ENCODE measurements at places on chromosomes 12 and 14.

DNA sequence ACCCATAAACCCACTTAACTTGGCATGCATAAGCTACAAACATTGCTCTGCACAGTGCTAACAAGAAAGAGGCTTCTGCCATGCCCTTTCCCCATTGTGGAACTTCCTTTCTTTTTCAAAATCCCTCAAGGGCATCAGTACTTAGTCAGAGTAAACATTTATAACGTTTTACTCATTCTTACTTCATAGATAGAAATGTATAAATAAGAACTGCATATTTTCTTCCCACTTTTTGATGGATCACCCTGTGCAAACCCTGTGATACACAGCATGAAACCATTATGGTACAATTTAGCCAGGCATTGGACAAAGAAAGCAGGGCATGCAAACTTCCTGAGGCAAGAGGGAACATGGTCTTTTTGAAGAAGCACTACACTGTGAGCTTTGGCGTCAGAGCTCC is 113.8 kb upstream of the FOXG1 start:
- DNase-seq: peak; percentile 64

- DNase-seq: no peak
These were observed 57.0 kb upstream of the KRR1 start for GRCh38 chr12:75568393-75568792.

DNA sequence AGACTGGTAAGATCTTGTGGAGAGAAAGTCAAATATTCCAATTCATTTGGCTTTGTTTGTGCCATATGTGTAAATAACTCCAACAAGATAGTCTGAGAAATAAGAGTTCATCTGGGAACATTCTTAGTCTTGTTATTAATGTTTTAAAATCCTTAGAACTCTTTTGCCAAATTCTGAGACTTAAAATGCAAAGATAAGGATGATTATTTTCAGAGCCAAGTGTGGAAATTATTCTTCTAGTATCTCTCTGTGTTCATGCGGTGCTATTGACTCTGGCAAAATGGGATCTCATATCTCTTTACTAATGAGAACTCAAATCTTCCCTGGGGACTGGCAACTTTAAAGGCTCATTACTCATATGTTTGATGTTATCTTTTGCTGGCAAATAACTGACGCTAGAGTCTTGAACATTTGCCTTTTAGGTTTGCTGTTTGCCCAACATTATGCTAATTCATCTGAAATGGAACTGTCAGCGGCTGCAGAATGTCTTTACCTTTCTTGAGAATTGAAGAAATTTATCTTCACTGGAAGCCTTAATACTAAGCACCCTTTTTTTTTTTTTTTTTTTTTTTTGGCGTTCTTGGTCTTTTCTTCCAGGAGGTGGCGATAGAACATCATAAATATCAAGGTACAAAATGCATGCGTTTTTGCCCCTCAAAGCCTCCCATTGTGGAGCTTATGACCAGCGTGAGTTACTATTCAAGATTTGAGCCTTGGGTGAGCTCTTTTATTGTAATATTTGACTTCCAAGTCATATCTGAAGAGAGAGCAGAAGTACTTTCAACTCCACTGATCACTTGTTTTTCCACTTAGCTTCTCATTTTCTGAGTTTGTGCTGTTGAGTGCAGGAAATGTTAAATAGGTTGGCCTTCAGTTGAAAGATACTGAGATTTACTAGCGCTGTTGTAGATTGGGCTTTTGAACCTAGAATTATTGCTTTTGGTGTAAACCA is 86.5 kb downstream of the CAND1 start:
- peak; percentile 59 for DNase-seq

DNA sequence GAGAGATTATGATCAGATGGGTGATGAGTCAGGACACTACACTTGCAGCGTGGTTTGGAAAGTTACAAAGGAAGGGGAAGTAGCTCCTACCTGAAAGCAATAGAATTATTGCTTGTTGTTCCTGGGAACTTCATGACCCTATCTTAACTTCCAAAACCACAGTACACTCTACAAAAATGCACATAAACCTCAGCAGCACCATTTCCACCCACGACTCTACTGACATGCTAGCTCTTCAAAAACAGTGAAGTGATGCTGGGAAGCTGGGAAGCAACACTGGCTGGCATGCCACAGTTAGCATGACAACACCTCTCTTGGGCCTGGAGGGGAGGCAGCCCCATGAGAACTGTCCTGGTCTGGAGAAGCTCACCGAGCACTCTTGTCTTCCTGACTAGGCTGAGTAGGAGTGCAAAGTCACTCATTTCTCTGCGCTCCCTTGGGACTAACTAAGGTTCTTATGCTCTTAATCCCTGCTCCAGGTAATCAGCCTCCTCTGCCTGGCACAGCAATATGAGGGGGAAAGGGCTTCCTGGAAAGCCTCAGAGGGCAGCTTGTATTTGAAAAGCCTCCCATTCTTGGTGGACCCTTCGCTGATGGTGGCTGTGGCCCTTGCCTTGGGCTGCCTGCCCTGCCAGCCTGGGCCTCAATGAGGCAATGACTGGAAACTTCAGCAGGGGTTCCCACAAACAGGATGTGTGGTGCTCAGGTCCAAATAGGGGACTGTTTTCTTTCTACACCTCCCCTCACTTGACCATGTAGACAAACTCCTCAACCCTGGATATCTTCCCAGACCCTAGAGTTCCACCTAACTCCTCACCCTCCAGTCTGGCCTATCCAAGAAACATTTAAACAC is 1.2 kb downstream of the KRT3 start:
- no peak for DNase-seq

GRCh38 chr12:19450362-19450761 is 11.1 kb downstream of the AEBP2 start:
- DNase-seq: no peak

DNA sequence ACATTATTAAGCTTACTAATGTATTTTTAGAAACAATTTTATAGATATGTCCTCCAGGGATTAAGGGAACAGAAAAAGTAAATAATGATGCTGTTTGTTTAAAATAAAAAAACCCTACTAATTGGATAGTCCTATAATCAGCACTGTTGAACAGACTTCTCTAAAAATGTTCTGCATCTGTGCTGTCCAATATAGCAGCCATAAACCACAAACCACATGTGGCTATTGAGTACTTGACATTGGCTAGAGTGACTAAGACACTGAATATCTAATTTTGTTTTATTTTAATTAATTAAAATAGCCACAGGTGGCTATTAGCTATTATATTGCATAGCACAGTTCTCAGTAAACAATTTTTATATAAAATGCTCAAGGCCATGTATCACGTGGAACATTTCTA is 210.4 kb downstream of the DPY19L2 start:
- DNase-seq: no peak

- no peak for DNase-seq
These were observed at the start of gene RFX4 for GRCh38 chr12:106582641-106583230. TSS of gene RFX4 (plus strand) at chr12:106583004. CDS start at chr12:106583321, 317 bp downstream.

- peak; percentile 27 for DNase-seq
These were observed 121.7 kb downstream of the RALGAPA1 start for GRCh38 chr14:35687335-35687939.

DNA sequence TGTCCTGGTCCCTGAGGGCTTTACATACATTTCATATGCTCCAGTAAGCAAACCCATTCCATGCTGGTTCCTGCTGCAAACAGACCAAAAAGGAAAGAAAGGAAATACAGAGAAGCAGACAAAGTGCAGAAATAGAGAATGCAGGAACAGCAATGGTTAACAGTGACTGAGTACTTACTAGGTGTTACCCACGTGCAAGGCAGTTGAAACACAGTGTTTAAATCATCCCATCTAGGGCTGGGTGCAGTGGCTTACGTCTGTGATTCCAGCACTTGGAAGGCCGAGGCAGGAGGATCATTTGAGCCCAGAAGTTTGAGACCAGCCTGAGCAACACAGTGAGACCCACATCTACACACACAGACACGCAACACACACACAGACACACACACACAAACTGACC is 21.2 kb upstream of the NINJ2 start:
- DNase-seq: no peak

All from amniotic stem cell (primary cell).